ENCODE measurements at places on chromosomes 16 and 17.

- no peak for DNase-seq
Measured at GRCh38 chr17:5624211-5624610, 39.9 kb upstream of the NLRP1 start.

- peak; percentile 11 for DNase-seq
Measured at GRCh38 chr16:81036751-81037350, 1.2 kb downstream of the ATMIN start.

GRCh38 chr16:22008215-22009059 lies 526 bp downstream of the MOSMO start:
- DNase-seq = peak; percentile 12

DNA sequence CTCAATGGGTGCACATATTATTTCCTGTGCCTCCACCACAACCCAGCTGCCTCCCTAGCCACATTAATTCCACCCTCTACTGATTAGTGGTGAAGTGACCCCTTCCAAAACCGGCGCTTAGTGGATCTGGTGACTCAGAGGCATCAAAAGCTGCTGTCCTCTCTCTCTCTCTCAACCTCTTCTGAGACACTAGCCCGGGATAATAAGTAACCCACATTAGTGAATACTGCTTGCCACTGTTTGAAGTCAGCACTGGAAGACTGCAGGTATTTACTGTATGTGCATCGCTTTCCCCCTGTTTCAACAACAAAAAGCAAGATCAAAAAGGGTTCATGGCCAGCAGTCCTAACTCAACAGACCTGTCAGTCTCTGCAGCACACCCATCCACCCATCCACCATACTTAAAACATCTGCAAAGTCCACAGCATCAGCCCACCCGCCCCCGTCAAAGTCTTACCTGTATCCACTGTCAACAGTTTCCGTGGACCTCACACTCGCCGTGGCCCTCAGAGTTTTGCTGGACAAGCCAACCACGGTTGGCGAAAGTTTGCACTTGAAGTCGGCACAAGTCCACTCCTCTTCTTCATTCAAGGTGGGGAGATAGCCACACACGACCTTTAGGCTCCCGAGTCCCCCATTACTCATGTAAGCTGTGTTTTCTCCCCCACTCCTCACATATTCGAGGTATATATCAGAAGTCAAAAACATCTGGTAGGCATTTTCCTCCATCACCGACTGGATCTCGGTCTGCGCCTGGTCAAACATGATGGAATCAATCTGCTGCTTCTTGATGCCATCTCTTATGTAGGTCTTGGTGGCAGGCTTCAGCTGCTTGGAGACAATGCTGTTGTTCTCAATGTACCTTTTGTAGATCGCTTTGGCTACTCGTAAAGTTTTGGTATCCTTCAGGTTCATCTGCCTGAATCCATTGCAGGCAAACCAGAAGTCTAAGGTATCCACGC lies 3.8 kb downstream of the AXIN2 start:
- no peak for DNase-seq

DNA sequence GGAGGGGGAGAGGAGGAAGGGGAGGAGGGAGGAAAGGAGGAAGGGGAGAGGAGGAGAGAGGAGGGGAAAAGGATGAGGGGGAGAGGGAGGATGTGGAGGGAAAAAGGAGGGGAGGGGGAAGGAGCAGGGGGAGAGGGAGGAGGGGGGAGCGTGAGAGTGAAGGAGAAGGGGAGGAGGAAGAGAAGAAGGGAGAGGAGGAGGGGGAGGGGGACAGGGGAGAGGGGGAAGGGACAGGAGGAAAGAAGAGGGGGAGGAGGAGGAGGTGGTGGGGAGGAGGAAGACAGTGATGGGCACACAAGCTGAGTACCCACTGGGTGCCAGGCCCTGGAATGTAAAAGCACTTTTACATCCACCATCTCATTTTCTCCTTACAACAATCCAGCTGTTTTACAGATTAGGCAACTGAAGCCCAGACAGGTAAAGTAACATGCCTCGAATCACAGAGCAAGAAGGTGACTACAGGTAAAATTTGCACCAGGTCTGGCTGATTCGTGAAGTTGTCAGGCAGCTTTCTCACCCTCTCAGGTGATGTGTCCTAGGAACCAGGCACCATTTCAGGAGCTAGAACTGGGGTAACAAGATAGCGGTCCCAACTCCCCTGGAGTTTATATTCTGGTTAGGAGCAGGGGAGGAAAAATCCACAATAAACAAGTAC lies 10.0 kb upstream of the LITAF start:
- DNase-seq = no peak

DNA sequence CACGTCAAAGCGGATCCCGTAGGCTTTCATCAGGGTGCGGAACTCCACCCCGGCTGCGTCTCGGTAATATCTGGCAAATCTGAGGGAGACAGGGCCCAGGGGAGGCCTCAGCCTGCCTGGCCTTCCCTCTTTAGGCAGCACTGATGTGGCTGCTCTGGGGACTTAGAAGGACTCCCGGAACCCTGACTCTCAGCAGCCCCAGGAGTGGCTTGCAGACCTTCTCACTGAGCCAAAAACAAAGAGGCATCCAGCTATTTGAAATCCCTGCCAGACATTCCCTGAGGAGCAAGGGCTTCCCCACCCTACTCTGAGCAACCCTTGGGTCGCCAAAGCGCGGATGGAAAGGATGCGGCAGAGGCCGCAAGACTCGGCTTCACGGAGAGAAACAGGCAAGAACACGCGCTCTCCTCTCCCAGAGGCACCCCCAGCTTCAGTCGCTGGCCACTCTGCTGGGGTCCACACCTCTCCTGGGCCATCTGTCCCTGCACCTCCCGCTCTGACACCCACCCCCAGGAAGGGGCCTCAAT lies 7.9 kb downstream of the P2RX5 start:
- no peak for DNase-seq

- no peak for DNase-seq
Measured at GRCh38 chr17:11251561-11252107, 10.6 kb downstream of the SHISA6 start.

DNA sequence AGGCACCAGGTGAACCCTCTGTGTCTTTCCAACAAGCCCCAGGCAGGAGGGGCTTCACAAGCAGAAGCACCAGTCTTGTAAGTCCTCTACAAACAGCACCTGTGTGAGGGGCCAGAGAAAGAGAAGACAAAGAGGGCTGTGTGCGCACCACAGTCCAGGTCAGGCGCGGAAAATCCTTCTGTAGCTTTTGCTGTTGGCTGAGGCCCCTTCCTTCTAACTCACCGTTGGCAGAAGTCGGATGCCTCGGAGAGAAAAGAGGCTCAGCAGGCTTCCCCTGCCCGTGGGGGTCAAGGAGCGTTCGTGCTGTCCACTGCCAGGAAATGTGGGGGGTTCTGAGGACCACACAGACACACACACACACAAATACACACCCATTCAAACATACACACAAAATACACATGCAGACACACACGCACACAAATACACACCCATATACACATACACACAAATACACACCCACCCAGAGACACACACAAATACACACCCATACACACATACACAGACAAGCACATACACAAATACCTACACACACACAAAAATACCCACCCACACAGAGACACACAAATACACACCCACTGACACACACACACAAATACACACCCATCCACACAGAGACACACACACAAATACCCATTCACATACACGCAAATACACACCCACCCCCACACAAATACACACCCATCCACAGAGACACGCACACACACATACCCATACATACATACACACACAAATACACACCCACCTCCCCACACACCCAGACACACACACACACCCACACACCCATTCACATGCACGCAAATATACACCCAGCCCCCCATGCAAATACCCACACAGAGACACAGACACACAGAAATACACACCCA lies 6.8 kb downstream of the ZG16B start:
- no peak for DNase-seq

DNA sequence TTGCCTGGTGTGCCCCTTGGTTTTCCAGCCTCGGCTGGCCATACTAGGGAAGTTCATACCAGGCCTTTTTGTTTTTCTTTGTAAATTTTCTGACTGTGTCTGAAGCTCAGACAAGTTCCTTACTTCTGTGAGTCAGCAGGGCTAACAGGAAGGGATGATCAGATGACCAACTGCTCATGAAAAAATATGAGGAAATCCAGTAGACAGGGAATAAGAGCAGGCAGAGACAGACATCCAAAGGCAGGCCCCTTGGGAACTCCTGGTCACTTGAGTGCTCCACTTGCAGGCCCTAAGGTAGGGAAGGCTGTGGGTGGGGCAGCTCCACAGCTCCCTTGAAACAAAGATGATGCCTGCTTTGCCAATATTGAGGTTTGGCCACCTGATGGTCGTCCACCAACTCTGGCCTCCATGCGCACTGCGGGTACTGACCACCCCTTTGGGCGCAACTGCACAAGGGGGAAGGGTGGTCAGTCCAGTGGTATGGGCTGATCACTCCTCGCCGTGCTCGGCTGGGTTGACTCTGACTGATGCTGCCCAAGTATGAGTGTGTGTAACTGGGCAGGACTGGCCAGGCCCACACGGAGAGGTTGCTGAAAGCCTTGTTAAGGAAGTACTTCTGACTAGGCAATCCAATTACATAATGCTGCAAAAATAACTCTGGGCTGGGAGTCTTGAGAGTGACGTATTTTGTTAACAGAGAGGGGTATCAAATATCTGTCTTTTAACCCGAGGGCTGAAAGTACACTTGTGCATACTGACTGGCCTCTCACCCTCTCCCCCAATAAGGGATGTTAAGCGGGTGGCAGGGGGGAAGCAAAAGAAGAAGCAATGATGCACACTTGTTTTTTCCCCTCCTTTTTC lies 20.8 kb upstream of the ZFHX3 start:
- DNase-seq = peak; percentile 61

DNA sequence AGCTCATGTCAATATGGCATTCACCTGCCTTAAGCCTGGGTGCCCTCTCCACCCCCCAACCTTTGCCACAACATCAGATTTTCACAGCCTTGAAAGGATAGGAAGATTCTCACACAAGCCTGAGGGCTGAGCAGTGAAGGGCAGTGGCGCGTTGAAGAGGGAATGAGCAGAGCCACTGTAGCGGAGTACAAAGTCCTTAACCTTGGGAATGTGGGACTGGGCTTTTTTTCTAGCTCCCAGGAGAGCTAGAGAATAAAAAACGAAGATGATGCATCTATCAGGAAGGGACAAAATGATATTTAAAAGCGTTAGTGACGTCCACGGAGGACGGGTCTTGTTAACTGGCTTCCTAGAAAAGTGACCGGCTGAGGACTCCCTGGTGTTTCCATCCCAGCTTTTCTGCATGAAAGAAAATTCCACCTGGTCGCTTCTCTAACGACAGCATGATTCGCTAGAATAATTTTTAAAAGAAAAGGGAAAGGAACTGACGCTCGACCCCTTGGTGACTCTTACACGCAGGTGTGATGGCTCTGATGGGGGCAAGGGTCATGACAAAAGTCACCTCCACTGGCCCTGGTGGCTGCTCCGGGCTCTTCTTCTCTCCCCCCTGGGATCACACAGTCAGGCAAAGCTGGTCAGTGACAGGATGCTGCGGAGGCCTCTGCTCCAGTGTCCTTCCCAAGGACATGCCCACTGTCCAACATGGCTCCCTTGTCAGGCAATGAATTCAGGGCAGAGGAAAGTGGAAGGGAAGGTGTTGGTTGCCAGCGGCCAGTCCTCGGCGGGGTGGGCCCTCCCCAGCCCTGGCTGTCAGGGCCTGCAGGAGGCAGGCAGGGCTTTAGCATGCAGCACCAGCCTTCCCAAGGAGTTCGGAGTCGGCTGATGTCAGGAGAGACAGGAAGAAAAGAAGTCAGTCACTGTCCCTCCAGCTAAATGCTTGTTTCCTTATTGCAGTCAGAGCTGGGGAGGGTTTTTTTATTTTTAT lies 58.4 kb upstream of the IRX3 start:
- no peak for DNase-seq

All from KBM-7 (cell line).